ENCODE measurements at places on chromosomes 16 and 17. TPM values are rescaled to one million over a fixed set of nuclear protein-coding genes. Genes with fewer than 3 reads are reported as not detected.

- no peak for DNase-seq
Measured at GRCh38 chr16:68250951-68251350, 5.8 kb downstream of the PLA2G15 start.

DNA sequence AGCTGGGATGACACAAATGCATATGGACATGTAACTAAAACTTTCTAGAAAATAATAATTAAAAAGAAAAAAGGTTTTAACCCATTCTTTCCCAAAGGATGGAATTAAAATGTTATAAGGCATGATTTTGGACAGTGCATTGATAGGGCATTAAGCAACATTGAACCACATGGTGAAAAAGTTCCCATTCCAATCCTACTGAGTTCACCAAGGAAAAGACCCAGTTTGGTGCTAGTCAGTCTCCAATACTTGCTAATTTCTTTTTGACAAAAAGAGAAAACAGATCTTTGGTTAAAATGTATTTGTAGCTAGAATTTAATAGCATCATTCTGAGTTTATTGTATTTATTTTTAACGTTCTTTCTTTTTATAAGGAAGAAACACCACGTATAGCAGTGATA lies 28.1 kb downstream of the EMP2 start:
- DNase-seq, result no peak

Gene HOXB4
- 0.19 TPM for polyA plus RNA-seq

DNA sequence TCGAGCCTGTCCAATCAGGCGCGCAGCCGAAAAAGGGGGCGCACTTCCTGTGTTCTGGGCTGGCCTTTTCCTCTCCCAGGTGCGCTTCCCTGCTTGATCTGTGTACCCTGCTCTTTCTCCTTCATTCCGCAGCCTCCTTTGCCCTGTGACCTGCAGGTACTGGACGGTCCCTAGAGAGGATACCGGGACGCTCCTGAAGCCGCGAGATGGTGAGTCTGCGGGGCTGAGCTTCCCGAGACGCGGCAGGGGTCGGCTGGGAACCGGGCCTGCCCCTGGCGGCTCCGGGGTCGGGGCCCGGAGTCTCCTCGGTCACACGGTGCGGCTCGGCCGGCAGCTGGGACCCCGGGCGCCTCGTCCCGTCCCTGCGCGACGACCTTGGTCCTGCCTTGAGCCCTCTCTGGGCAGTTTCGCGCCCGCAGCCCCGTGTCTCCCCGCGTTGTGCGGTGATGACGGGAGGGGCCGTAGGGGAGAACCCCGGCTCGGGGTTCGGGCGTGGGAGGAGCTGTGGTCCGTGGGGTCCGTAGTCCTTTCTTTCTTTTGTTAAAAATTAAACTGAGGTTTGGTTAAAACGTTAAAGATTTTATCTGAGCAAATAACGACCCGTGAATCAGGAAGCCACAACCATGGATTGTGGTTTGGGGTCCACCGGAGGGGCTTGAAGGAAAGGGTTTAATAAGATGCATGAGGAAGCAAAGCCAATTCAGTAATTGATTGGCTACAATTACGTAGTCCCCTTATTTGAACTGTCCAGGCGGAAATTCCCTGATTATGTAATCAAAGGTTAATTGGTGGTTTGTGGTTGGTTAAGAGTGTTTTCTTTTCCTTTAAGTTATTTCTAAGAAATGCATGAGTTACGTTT lies 172.8 kb upstream of the ZNF267 start:
- peak; percentile 89 for DNase-seq

DNA sequence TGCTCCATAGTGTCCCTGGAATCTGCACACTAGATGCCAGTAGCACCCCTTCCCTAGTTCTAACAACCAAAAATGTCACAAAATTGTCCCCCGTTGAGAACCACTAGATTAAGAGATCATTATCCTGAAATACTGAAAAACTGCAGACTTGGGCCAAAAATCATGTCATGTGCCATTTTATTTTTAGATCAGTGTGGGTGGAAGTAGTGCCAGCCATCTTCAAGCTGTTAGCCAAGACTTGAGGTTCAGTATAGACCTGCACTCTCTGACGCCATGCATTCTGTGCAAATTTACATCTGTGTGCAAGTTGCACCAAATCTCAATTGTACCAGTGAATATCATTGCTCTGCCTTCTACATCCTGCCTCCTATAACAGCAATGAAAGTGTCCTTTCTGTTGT lies 31.5 kb upstream of the NOL11 start:
- no peak for DNase-seq

GRCh38 chr17:78739331-78739931 lies 42.6 kb downstream of the CYTH1 start:
- no peak for DNase-seq

GRCh38 chr17:1627182-1627981 lies 1.3 kb downstream of the SLC43A2 start:
- no peak for DNase-seq

DNA sequence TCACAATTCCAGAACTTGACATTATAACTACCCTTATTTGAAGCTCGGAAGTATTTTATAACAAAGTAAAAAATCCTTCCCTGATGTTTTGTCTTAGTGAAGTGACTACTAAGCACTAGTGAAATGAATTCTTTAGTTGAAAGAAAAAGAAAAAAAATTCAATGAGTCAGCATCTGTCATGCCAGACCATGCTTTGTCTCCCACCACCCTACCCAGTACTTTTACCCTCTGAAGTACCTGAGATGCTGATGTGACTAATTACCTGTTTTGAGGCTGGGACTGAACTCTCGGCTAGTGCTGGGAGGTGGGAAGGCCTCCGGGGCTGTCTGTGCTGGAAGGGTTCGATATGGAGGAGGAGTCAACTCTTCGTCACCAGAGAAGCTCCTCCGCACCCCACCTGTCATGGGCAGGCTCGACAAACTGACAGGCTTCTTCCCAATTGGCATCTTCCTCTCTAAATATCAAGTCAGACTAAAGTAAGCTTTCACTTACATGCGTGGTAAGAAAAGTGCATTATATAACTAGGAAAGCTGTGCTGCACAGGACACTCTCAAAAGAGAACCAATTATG lies 19.6 kb downstream of the NME2 start:
- DNase-seq, result no peak

Gene FOXN1
- polyA plus RNA-seq, result not detected

DNA sequence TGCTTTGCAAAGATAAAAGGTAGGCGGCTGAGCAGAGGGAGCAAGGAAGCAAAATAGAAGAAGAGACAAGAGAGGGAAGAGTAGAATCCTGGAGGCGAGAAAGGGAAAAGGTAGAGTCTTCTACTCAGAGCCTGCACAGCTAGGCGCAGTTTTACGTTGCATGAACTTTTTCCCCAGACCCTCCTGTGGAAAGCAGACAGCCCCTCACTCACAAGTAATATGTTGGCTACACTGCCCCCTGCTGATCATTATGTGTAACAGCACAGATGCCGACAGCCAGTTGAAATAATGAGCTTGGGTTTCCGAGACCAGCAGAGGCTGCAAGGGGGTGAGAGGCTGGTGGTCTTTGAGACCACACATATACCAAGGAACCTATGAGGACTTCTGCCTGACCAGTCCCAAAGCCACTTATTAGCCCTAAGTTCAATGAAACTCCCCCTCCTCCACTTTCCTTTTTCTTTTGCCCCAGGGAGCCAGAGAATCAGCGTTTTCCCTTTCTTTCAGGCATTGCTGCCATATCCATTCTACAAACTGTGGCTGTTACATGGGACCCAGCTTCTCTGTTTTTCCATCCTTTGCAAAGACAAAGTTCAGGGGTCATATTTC lies 22.5 kb upstream of the CMTR2 start:
- DNase-seq, result no peak

- no peak for DNase-seq
Measured at GRCh38 chr16:1180549-1181403, 27.9 kb downstream of the CACNA1H start.

Gene CDRT15L2
- not detected for polyA plus RNA-seq

GRCh38 chr17:76000755-76001521 lies at the start of gene CDK3:
TSS of gene CDK3 (plus strand) at chr17:76000855. CDS start at chr17:76001426, 571 bp downstream.
- no peak for DNase-seq

- no peak for DNase-seq
Measured at GRCh38 chr17:80789356-80789902, 202.2 kb upstream of the CHMP6 start.

DNA sequence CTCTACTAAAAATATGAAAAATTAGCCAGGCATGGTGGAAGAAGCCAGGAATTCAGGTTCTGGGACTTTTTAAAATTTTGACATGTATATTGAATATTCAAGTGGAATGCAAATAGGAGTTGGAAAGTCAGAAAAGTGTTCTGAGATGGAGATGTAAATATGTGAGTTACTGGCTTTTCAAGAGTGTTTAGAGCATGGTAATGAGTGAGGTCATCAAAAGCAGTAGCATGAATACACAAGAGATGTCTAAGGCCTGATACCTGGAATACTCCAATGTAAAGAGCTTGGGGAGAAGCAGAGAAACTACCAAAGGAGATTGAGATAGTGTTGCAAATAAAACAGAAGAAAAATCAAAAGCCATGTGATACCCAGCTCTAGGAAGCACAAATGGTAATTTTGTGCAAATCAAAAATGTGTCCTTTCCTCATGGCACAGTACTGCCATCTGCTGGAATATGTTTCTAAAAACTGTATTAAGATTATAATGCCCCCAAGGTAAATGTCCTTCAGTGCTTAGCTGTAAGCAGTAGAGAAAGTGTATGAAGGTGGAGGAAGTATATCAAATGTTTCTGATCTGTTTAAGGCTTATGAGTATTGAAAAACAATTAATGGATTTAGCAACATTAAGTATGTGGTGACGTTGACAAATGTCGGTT lies 908.4 kb downstream of the KCNJ18 start:
- DNase-seq, result no peak

Gene VMO1
- 5.9 TPM for polyA plus RNA-seq

- DNase-seq, result no peak
Measured at GRCh38 chr16:4682084-4682591, 11.2 kb upstream of the NUDT16L1 start.

DNA sequence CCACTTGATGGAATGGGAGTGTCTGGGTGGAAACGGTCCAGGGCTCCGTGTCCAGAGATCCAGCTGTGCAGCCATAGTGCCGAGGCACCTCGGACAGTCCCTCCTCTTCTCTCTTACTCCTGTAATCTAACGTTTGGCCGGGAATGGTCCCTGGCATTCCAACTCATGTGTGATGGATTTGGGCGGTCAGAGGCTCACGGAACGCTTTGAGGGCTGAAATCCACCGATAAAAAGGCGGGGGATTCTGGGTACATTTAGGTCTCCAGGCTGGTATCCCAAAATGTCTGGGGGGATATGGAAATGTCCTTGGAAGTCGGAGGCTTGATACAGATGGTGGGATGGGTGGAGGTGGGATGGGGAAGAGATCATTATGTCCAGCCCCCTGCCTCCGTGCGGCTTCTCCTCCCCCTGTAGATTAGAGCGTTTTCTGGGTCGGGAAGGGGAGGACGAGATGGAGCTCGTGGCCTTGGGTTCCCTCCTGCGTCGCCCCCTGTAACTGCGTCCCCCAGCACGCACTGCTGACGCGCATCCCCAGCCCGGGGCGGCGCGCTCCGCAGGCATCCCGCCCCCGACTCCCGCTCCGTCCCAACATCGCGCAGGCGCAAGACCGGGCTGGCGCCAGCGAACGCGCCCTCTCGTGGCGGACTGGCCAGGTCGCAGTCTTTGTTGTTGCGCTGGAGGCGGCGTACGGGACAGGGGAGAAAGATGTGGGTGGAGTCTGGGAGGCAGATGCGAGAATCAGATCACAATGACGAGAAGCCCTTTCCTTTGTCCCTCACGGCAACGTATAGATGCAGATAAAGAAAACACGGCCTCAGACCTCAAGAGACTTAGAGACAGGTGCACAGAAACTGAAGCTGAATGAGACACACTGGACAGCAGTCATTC lies 4.5 kb upstream of the SGCA start:
- peak; percentile 89 for DNase-seq

Gene MYH2
- not detected for polyA plus RNA-seq

DNA sequence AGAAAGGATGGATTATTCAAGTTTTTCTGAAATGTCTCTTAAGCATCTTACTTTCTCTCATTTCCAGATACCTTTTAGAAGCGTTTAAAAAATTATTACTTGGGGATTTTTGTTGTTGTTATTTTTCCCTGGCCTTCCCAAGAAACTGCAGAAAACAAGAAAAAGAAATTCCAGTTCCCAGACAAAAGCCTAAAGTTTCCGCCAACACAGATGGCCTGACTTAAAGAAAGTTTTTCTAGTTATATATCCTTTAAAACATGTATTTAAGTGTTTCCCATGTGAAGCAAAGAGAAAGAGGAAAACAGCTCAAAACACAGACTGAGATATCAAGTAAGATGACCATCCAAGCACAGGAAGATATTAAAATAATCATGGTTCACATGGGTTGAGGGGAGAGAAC lies 401.7 kb upstream of the MAF start:
- no peak for DNase-seq

Gene CCL16
- polyA plus RNA-seq, result 8.1 TPM

- peak; percentile 60 for DNase-seq
Measured at GRCh38 chr17:19867329-19868078, at the start of gene ULK2. TSS of gene ULK2 (minus strand) at chr17:19867936. CDS start at chr17:19867417, 519 bp downstream.

DNA sequence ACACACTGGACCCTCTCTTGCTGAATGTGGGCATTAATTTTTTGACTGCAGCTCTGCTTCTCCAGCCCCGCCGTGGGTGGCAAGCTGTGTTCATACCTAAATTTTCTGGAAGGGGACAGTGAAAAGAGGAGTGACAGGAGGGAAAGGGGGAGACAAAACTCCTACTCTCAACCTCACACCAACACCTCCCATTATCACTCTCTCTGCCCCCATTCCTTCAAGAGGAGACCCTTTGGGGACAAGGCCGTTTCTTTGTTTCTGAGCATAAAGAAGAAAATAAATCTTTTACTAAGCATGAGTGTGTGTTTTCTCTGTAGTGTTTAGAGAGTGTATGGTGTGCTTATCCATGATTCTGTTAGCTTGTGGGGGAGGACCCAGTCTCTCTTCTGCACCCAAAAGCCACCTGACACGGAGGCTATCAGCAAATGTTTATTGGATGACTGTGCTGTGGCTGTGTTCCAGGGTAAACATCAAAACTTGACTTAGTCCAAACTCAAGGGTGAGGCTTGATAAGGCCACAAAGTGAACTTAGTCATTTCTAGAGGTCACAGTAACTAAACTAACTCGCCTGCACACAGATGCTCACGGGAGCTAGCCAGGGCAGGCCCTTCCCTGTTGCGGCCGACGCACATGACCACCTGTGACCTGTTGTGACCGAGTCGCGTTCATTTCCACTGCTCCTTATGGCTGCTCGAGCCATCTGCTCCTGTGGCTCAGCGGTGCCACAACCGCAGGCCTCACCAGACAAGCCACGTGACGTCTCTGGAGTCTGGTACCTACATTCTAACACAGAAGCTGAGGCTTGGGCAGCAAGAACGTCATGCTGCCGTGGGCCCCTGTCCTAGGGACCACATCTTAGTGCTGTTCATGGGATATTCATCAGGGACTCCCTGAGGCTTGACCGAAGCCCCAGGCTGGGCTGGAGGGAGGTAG lies 9.8 kb upstream of the MED11 start:
- no peak for DNase-seq

Gene FBXW10B
- 0.42 TPM for polyA plus RNA-seq

Gene DBF4B
- polyA plus RNA-seq, result 0.44 TPM

GRCh38 chr17:18964550-18964949 lies 12.6 kb downstream of the SLC5A10 start:
- no peak for DNase-seq

Gene NPTX1
- not detected for polyA plus RNA-seq

Gene HP
- 42,039 TPM for polyA plus RNA-seq

GRCh38 chr17:16027708-16028584 lies 28.3 kb downstream of the TTC19 start:
- DNase-seq, result no peak

Gene VPS4A
- 15.7 TPM for polyA plus RNA-seq

Gene BCL6B
- polyA plus RNA-seq, result 1.7 TPM

Gene TERB1
- polyA plus RNA-seq, result 0.17 TPM

Gene VASN
- 6.2 TPM for polyA plus RNA-seq
